Glutamatergic neuron (in vitro differentiated cells): ENCODE measurements at places on chromosomes 7 and 10. TPM values are rescaled to one million over a fixed set of nuclear protein-coding genes. Genes with fewer than 3 reads are reported as not detected.

DNA sequence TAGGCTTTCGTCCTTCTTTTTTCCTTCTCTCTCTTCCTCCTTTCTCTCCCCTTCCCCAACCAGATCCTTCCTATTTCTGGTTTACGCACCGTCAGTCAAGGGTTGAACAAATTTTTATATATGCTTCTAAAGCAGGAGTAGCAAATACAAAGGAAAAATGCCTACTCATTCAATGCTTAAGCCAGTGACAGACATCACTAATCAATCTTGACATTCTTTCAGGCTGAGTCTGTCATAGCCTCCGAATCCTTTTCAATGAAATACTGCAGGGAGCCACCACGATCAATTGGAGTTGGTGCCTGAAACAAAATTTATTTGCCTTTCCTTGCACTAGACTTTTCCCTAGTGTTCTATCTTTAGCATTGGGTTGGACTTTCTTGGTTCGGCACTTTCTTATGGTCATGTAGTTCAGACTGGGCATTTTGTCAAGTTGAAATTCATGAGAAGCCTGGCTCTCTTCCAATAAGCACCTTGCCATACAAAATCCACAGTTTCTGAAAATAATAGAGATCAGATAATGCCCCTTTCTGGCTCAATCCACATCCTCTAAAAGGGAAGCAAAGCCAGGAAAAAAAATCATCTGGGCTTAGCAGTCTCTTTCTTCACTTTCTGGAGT, 239.5 kb upstream of the PLXNA4 start:
- no peak for DNase-seq

- no peak for DNase-seq
Observed at GRCh38 chr7:29341156-29341555, 146.6 kb downstream of the CHN2 start.

DNA sequence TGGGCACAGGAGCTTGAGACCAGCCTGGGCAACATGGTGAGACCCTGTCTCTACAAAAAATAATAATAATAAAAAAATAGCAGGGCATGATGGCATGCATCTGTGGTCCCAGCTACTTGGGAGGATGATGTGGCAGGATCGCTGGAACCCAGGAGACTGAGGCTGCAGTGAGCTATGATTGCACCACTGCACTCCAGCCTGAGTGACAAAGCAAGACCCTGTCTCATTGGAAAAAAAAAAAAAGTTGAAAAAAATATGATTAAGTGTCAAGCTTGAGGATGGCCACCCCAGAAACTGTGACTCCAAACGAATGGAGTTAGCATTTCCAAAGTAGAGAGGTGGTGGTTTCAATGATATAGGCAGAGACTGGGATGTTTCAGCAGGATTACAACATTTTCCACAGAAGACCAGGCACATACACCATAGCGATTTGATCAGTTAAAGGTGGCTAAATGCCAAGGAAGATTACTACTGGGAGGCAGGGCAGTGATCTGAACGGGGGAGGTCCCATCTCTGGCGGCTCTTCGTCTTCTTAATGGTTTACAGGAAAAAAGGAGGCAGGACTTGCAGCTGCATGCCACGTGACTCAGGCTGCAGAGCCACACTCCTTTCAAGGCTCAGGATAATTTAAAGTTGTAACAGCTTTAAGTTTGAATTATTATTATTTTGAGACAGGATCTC, 250.6 kb upstream of the GALNT17 start:
- DNase-seq, result no peak

DNA sequence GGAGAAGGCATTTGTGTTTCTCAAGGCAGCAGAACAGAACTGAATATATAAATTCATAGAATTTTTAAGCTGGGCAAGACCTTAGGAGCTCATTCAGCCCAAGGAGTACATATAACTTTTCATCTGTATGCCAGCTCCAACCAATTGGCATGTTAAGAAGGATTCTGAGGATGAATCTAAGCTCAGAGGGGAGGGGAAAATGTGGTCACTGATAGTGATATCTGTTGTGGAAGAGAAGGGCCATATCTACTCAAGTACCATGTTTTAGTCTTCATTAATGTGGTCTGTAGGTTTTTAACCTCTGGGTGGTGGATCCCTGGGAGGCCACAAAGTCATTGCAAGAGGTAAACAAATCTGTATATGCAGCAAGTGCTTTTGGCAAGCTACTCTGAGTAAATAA, 6.4 kb downstream of the CALD1 start:
- no peak for DNase-seq

DNA sequence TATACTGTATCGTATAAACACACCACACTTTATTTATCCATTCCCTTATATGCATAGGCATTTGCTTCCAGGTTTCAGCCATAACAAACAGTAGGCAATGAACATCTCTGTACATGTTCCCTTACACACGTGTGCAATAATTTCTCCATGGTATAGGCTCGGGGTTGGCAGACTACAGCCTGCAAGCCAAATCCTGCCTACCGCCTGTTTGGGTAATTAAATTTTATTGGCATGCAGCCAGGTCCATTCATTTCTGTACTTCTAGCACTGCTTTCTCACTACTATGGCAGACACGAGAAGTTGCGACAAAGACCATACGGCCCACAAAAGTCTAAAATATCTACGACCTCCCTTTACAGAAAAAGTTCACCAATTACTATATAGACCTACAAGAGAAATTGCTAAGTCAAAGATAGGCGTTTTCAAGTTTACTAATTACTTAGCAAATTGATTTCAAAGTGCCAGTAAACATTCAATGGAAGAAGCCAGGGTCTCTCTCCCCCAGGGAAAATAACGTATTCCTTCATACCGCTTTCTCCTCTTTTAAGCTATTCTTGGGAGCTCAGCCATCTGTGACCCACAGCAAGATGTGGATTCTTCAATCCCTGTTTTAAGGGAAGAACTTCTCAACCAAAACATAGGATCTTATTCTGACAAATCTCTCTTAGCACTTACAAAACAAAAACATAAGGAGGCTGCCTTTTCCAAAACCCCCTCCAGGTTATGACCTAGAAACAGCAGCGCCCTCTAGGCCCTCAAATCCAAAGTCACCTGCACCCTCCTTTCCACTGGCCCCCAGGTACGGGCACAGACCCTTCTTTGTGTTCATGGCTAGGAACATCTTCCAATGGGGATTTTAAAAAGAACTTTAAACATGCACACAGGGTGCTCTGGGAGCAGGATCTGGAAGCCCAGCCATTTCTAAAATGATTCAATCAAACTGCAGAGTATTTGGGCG, 100.5 kb downstream of the FGFR2 start:
- no peak for DNase-seq

DNA sequence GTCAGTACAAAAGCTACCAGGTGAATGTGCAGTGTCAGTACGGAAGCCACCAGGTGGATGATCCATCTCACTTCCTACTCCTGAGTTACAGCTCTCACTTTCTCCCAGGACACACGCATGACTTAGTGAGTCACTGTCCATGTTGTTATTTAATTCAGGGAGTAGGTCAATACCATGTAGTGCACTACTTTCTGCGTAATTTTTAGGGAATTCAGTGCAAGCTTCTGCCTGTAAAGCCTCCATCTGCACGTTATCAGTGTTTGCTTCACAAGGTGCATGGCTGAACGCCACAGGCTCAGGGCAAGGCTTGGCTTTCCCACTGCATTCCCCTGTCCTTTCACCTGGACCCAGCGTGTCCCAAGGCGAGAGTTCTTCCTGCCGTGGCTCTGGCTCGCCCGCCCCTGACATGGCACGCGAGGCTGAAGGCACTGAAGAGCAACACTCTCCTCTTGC, 59.5 kb downstream of the LARP4B start:
- DNase-seq, result no peak

DNA sequence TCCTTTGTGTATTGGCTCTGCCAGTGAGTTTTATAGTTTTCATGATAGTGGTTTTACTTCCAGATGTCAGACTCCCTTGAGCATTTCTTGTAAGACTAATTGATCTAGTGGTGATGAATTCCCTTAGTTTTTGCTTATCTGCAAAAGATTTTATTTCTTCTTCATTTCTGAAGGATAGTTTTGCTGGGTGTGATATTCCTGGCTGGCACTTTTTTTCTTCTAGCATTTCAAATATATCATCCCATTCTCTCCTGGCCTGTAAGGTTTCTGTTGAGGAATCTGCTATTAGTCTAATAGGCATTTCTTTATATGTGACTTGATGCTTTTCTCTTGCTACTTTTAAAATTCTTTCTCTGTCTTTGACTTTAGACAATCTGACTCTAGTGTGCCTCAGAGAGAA, 64.8 kb downstream of the SLC16A9 start:
- no peak for DNase-seq

- no peak for DNase-seq
Observed at GRCh38 chr7:120344276-120344675, 71.3 kb downstream of the KCND2 start.

- DNase-seq, result no peak
Observed at GRCh38 chr7:4076701-4077294, 605.3 kb upstream of the FOXK1 start.

DNA sequence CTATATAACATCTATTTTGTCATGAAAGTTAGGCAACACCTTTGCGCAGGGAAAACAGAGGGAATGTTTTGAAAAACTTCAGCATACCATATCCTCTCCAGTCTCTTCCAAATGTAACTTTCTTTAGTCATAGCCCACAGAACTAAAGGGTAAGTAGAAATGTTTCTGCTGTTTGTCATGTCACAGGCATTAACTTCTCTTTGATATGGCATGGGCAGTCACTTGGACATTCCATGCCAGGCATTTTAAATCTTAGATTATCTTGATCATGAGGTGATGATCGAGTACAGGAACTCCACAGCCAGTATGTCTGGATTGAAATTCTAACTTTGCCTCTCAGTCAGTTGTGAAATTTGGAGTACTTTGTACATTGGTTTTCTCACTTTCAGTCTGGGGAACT, 27.5 kb upstream of the ETV1 start:
- no peak for DNase-seq

DNA sequence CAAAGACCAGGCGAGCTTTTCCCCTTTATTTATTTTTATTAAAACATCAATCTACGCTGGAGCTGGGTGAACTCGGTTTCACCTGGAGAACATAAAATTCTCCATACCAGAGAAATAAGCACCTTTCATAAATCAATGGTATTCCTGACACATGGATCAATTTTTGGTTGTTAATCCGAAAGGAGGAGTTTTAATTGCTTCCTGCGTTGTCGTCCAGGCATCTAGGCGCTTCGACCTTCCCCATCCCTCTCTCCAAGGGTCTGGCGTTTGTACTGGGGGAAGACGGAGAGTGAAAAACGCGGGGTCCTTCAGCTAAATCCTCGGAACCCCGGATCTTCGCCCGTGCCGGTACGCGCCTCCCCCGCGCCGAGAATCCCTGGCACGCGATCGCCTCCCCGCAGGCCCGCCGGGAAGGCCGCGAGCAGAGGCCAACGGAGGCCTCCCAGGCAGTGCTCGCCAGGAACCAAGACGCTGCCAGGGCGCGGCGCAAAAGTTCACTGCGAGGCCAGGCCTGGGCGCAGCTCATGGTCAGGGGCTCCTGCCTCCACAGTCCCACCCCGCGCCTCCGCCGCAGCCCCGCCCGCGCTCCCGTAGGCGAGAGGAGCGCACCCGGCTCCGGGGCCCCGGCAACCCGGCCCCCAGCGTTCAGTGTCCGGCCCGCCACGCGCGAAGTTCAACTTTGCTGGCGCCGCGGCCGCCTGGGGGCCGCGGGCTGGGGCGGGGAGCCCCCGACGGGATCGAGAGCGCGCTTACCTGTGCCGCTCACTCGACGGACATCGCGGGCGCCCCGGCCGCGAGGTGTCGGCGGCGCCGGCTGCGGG, 8.3 kb upstream of the EBF3 start:
- peak; percentile 45 for DNase-seq

GRCh38 chr10:24579906-24580305, 143.8 kb downstream of the ARHGAP21 start:
- no peak for DNase-seq

DNA sequence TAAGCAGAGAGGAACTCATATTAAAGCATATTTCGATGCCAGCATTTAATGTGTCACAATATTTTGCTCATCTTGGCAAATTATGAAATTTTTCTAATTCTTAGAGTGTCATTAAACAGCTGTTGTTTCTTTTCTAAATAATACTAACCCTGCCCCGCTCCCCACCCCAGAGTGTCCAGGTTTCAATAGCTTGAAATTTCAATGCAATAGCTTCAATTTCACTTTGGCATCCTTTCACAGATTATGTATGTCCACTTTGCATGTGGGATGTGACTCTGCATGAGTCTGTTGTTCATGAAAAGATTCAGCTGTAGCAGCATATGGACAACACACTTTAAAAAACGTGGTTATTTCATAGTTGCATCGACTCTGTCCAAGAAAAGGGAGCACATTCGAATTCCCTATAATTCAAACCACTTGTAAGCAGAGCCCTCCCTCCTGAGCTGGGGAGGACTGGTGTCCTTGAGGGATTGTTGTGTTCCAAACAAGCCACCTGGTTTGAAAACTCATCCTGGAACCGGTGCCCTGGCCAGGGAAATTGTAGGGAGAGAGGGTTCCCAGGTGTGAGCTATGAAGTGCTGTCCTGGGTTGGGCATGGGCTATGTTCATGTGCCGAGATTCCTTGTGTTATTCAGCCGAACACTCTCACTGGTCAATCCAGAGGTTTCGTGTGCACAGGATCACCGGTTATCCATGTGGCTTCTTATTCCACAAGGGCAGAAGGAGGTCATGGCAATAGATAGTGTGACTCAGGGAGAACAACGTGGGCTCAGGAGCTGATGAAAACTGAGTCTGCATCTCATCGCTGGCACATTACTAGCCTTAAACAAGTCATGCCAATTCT, 64.6 kb upstream of the CREB5 start:
- DNase-seq, result no peak

GRCh38 chr7:81138870-81139269, 220.0 kb upstream of the SEMA3C start:
- no peak for DNase-seq

DNA sequence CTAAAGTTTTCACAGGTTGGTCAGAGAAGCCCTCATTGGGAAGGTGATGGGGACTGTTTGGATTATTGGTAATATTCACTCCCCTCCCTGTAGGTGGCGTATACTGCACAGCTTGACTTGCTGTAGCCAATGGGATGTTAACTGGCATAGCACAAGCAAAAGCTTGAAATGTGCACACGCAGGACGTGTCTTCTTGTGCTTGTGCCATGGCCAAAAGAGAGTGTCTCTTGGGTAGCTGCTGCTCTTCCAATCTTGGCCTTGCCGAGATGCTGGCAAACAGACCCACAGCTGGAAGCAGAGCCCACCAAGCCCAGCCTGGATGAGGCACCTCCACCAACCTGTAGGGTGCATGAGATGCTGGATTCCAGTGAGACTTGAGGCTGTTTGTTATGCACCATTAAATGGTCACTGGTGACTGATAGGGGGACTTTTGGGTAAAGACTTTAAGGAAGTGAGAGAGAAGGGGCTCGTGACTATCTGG, 266.0 kb downstream of the GRID1 start:
- no peak for DNase-seq

GRCh38 chr10:70669732-70670317, 2.5 kb upstream of the ADAMTS14 start:
- no peak for DNase-seq

Gene LIPN
- not detected for total RNA-seq

Gene MYOF
- 0.42 TPM for total RNA-seq

Gene SPDYE2
- total RNA-seq, result not detected

Gene ZNF655
- total RNA-seq, result 74.0 TPM

Gene MEOX2
- total RNA-seq, result 0.39 TPM

Gene AOC1
- total RNA-seq, result not detected

Gene SPDYE5
- total RNA-seq, result not detected
